Omental fat pad (tissue), 4 donors: ENCODE measurements at places on chromosomes 5 and 9. TPM values are rescaled to one million over a fixed set of nuclear protein-coding genes. Genes with fewer than 3 reads are reported as not detected.

- no peak for DNase-seq
Observed at GRCh38 chr5:180492226-180492903, 1.8 kb upstream of the CNOT6 start.

GRCh38 chr9:93112116-93112863 is 16.3 kb downstream of the CARD19 start:
- peak; percentile 22 for DNase-seq

- peak; percentile 50 for DNase-seq
Observed at GRCh38 chr5:147483961-147484707, 25.7 kb downstream of the DPYSL3 start.

DNA sequence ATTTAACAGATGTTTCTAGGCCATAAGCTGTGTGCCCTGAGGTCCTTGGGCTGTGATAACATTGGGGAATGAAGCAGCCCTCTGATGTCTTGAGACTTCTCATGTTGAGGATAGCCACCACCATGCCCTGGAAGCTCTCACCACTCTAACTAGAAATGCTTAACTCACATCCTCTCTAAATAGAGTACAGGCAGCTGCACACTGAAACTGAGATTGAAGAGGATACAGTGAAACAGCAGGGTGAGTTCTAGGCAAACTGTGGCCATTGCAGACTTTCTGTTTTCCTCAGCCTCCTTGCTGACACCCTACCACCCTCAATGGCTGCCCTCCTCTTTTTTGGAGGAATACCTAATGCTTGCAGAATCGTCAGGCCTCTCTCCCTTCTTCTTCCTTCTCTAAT is 22.4 kb downstream of the UTP15 start:
- DNase-seq: no peak

GRCh38 chr5:14855366-14855765 is 16.2 kb downstream of the ANKH start:
- DNase-seq: no peak

DNA sequence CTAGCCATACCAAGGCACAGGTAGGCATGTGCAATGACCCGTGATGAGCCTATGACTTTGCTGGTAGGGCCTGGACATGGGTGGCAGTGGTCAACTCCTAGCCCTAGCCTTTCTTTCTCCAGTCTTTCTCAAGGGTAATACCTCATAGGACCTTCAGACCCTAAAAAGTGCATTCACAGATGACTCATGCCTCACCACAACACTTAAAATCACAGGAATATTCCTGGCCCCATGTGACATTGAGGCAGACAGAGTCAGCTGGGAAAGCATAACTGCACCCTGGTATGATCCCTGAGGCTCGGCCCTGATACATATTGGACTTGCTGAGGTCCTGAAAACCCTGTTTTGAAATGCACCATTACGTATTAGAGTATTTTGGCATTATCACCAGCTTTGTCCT is 449.5 kb downstream of the HINT1 start:
- no peak for DNase-seq

DNA sequence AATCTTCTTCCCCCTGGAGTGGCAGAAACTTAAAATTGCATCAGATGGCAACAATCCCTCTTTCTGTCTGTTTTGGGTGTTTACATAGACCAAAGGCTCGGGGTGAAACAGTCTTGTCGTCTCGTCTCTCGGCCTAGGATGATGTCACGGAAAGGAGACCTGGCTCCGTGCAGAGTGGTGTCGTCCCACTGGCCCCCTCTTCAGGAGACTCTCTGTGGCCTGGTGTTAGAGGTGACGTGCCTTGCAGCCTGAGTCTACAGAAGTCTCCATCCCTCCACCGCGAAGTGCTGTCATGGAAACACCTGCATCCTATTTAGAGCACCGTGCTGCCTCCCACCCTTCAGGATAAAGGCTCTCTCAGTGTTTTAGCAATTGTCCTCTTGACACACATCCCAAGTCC is 409.7 kb downstream of the IRX1 start:
- no peak for DNase-seq

DNA sequence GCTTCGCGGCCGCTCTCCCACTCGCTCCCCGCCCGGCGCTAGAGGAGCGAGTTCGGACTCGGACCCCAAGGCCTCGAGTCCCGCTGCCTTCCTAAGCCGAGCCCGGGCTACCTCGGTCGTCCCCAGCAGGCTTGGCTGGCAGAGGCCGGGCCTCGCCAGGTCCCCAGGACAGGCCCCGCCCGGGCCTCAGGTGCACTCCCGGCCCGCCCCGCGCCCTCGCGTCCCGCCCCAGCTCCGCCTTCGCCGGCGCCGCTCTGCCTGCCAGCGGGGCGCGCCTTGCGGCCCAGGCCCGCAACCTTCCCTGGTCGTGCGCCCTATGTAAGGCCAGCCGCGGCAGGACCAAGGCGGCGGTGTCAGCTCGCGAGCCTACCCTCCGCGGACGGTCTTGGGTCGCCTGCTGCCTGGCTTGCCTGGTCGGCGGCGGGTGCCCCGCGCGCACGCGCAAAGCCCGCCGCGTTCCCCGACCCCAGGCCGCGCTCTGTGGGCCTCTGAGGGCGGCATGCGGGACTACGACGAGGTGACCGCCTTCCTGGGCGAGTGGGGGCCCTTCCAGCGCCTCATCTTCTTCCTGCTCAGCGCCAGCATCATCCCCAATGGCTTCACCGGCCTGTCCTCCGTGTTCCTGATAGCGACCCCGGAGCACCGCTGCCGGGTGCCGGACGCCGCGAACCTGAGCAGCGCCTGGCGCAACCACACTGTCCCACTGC is at the start of gene SLC22A5:
Gene SLC22A5 (plus strand): TSS at position 237 of the 707 bp plus-strand sequence. CDS start 263 bp downstream, at position 500.
- DNase-seq: no peak

- no peak for DNase-seq
Observed at GRCh38 chr5:22306011-22306410, 547.1 kb downstream of the CDH12 start.

GRCh38 chr9:113876151-113876992 is at the start of gene ZNF618:
ZNF618 (plus strand) TSS chr9:113876309; CDS start chr9:113876381, 72 bp downstream.
- no peak for DNase-seq

DNA sequence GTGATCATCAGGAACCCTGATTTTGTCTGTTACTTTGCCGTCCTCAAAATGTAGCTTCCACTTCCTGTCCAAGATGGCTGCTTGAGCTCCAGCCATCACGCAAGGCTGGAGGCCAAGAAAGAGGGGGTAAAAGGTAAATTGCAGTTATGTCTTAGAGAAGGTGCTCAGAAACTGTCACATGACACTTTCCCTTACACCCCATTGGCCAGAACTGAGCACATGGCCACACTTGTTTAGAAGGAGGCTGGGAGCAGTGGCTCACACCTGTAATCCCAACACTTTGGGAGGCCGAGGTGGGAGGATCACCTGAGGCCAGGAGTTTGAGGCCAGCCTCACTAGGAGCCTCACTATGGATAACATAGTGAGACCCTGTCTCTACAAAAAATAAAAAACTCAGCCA is 140.9 kb downstream of the RGS3 start:
- no peak for DNase-seq

DNA sequence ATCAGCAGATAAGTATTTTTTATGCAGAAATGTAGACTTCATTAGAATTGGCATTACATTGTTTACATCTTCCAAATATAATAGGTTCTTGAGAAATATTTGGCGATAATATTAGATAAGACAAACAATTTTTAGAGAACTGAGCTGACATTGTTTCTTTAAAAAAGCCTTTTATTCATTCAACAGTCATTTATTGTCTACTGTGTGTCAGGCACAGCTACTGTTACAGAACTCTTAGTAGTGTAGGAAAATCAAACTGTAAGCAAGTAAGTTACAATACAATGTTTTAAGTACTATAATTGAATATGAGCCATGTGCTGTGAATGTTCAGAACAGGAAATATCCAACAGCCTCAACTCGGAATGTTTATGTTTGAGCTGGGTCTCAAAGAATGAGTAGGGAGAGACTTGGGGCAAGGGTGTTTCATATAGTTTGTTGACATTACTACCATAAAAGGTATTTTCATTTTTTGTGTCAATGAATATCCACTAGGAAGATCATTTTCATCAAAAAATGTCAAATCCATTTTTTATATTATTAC is 114.0 kb downstream of the CDC42SE2 start:
- no peak for DNase-seq

DNA sequence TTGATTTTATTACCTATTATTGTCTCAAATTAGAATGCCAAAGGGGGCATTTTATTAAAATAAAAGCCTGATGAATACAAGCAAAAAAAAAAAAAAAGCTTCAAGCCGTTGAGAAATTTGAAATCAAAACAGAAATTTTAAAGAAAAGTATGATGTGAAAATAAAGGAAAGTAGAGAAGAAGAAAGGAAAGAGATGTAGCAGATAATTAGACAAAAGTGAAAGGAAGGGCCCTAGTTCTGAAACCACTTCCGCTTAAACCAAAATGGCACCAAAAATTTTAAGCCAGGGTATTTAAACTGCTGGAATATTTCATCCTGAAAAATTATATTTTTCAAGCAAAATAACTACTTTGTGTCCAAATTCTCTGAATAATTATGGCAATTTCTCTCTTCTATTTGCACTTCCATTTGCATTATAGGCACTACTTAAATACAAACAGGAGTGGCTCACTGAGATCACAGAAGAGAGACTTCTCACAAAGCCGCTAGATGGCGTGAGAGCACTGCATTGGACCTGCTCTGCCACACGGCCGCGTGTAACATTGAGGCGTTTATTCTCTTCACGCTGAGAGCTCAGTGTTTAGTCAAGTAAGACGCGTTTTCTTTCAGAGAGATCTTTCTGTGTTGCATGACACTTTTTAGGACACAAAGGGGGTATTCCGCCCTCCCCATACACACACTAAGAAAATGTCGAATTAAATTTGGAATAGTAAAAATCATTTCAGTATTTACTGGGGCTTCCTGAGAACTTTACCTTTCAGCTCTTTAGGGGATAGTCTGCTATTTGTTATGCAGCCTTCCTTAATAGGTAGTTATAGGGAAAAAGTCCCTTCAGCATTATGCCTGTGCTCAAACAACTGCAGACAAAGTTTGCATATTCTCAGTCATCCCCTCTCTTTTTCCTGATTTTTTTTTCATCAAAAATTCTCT is 368.4 kb upstream of the CCNH start:
- peak; percentile 40 for DNase-seq

DNA sequence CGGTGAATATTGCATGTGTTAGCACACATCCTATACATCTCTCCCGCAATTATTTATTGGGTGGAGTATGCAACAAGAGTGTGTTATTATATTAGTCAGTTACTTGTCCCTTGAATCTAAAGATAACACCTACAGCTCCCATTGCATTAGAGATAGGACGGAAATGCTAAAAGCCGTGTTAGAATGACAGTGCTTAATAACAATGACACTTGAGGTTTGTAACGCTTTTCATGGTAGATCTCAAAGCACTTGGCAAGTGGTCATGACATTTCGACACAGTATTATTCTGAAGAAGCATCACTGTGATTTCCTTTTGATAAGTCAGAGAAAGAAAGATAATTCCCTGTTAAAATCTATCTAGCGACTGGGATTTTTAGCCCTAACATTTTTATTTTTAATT is 33.4 kb upstream of the TRIO start:
- no peak for DNase-seq

GRCh38 chr9:27468000-27468399 is 56.1 kb upstream of the IFNK start:
- DNase-seq: no peak

GRCh38 chr5:61582887-61583286 is 250.8 kb downstream of the ZSWIM6 start:
- DNase-seq: no peak

DNA sequence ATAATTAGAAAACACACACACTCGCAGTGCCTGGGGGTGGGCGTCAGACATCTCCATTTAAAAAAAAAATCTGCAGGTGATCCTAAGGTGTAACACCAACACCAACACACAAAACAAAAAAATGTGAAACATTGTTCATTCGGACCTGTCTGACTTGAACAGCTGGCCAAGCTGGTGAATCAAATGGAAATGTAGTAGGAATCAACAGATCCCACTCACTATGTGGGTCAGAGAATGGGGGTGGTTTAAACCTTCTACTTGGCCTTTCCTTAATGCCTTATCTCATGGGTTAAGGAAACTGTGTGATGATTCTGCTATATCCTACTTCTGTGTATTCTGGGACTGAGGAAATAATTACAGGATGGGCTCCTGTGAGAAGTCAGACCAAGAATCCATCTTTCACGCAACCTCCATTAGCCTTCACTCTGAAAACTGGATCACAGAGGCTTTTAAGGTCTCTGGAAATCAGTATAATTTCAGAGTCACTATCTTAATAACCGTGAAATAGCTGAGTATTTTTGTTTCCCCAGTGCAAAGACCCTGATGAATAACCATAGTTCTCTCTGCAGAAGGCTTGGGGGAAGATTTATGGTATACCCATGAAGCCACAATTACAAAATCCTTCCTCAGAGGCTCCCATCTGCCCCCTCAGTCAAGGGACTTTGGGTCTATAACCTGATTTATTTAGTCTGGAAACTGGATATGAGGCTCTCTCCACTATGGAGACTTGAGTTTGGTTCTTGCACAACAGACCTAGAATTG is 17.2 kb upstream of the MCCC2 start:
- no peak for DNase-seq

DNA sequence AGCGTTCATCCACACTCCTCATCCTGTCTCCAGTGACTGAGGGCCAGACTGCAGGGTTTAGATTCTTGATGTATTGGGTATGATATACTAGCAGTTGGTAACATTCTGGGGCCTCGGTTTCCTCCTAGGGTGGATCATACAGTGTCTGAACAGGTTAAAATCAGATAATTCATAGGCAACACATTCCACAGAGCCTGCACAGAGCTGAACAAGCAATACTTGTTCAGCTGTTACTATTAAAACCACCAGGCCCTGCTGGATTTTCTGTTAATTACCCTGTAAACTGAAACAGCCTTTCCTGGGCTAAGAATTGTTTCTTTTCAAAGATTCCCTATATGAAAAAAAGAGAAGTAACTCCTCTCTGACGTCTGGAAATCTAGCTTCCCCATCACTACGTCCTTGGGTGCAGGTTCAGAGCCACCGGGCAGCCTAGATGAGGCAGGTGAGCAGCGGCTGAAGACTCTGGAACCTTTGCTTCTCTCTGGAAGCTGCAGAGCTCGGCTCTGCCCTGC is 1313.5 kb upstream of the WWC1 start:
- DNase-seq: no peak

DNA sequence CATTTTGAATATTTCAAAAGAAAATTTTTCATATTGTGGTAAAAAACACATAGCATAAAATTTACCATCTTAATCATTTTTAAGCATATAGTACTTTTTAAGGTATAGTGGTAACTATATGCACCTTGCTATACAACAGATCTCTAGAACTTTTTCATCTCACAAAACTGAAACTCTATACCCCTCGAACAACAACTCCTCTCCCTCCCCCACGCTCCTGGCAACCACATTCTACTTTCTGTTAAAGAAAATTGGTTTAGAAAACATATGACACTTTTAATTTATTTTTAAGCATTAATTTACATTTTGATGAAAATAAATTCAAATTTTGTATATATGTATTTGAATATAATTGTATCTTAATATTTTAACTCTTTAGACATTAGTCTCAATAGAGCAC is 147.2 kb upstream of the EFNA5 start:
- DNase-seq: no peak

- DNase-seq: no peak
Observed at GRCh38 chr9:73229543-73229942, 77.9 kb downstream of the ANXA1 start.

ST8SIA4 gene
- 4.2 TPM for total RNA-seq

PPIP5K2 gene
- total RNA-seq: 36.9 TPM

HMMR gene
- total RNA-seq: not detected

HTR1A gene
- not detected for total RNA-seq

PRDM9 gene
- not detected for total RNA-seq

PCDHGA5 gene
- total RNA-seq: 2.0 TPM

ITK gene
- total RNA-seq: 17.2 TPM

NUTM2F gene
- not detected for total RNA-seq

MPDZ gene
- 83.9 TPM for total RNA-seq

GPR151 gene
- not detected for total RNA-seq

MYOZ3 gene
- 1.7 TPM for total RNA-seq

OR2K2 gene
- total RNA-seq: not detected

DNM1 gene
- 25.8 TPM for total RNA-seq

AQP3 gene
- total RNA-seq: 9.9 TPM

CTSV gene
- not detected for total RNA-seq

CNTNAP3B gene
- total RNA-seq: 101 TPM
